ENCODE measurements at places on chromosomes 16 and 17.

GRCh38 chr16:62363501-62363900 lies 327.3 kb upstream of the CDH8 start:
- no peak for DNase-seq

DNA sequence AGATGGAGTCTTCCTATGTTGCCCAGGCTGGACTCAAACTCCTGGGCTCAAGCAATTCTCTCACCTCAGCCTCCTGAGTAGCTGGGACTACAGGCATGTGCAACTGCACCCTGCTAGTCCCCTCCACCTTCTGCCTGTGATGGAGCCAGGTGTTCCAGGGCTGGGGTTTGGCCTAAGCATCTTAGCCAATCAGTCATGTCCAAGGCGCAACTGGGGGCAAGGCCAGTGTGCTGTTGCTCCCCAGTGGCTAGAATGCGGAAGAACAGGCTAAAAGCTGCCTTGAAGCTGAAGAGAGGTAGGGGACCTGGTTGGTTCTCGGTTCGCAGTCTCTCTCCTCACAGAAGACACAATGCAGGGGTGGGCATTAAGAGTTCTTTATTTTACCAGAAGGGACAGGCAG lies 18.6 kb downstream of the FLOT2 start:
- no peak for DNase-seq

DNA sequence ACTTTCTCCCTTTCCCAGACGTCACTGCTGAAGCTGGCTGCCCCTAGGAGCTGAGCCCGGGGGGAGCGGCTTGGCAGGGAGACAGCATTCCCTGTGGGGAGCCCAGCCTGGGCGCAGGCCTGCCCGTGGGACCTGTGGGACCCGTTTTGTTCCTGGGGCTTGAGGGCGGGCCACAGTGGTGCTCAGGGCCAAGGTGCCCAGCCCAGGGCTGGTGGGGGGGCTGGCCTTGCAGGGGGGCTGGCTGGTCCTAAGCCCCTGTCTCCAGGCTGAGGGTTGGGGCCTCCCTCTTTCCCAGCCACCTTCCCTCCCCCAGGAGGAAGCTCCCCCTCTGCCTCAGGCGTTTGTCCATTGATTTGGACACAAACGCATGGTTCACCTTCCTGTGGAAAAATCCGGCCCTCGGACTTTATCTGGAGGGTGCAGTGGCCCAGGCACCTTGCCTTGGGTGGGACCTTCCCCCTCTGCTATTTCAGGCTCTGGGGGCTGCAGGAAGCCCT lies 4.4 kb downstream of the NHERF2 start:
- no peak for DNase-seq

GRCh38 chr17:16085066-16085699 lies 85.6 kb downstream of the TTC19 start:
- no peak for DNase-seq

DNA sequence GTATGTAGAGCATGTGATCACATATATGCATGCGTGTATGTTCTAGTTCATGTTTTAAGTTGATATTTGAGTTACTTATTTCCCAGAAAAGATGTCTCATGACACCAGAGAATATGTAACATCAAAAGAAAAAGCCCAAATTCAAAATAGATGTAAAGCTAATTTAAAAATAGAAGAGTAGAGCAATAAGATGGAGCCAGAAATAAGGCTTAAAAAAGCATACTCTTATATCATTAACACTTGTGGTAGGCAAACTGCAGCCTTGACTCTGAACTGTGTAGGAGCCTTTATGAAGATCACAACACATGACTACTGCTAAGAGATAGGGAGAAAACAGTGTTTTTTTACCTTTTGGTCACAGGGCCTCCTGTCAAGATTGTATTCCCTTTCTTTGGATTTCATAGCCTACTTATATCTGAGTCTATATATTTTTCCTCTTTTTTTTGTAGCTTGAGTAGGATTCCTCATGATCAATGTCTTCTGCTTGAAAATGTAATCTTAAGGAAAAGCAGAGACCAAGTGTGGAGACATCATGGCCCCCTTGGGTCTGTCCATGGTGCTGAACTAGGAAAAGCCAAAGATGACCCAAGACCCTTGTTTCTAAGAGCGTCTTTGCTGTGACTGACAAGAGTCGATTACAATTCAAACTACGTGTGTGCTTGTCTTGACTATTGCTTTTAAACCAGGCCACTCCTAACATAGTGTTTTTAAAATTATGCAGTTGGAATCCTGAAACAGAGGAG lies 390.4 kb downstream of the SHISA9 start:
- DNase-seq, result no peak

Data from stimulated activated CD4-positive, alpha-beta T cell treated with anti-CD3 and anti-CD28 coated beads, TNF-alpha, amount 100 ng/mL, for 24 hours (primary cell).